ENCODE measurements at places on chromosomes 5 and 9. TPM values are rescaled to one million over a fixed set of nuclear protein-coding genes. Genes with fewer than 3 reads are reported as not detected.

DNA sequence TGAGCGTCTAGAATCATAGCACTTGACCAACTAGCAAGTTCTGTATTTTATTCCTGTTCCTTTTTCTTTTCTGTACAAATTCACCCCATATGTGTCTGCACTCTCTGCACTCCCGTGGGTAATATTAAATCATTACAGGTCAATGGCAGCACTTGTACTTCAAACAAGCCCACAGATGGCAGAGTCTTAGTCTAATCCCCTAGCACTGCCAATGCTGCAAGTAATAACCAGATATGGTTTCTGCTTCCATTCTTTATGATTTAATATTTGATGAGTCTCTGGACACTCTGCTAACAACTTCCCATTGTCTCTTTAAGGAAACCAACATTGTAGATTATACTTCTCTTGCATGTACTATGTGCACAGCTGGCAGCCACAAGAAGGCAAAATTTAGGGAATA is 343.8 kb upstream of the CHD1 start:
- no peaks in the 10 kb centered on the region for H3K36me3 ChIP-seq
- H3K4me3 ChIP-seq, result no peak overlapping the region
- H3K27me3 ChIP-seq, result no peaks in the 10 kb centered on the region
- H3K4me1 ChIP-seq, result no peaks in the 10 kb centered on the region
- no peak for DNase-seq

GRCh38 chr9:127525401-127526188 is 74.3 kb downstream of the LRSAM1 start:
- no peaks in the 10 kb centered on the region for H3K27me3 ChIP-seq
- H3K27ac ChIP-seq, result no peak overlapping the region
- H3K4me3 ChIP-seq, result no peak overlapping the region
- peaks cover 79% of the 10 kb centered on the region for H3K4me1 ChIP-seq
- peaks cover 30% of the 10 kb centered on the region for H3K36me3 ChIP-seq
- peak; percentile 23 for DNase-seq

The BTNL8 gene
- polyA plus RNA-seq, result not detected

- peaks cover 61% of the 10 kb centered on the region for H3K4me1 ChIP-seq
- H3K4me3 ChIP-seq, result no peak overlapping the region
- H3K27ac ChIP-seq, result peak overlapping the region; percentile 89
These were observed 26.7 kb downstream of the RNF145 start for GRCh38 chr5:159182691-159183090.

- no peaks in the 10 kb centered on the region for H3K27me3 ChIP-seq
- no peak overlapping the region for H3K27ac ChIP-seq
These were observed 518.1 kb upstream of the NUDT12 start for GRCh38 chr5:104080646-104081175.
